ENCODE measurements at places on chromosomes 5 and 9.

DNA sequence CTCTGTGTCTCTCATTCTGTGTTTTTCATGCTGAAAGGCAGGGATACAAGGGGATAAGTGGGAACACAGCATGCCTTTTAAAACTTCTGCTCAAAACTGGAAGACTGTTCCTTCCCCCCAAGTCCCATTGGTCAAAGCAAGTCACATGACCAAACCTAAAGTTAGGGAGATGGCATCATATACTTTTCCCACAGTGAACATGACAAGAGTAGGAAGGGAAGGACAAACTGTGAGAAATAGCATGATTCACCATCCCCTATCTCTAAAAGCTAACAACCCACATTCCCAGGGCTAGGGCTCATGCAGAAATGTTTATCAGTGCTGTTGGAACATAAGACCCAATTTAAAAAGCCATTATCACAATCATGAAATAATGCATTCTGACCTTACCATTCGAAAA lies 24.2 kb upstream of the SHISAL2B start:
- DNase-seq: peak; percentile 43

DNA sequence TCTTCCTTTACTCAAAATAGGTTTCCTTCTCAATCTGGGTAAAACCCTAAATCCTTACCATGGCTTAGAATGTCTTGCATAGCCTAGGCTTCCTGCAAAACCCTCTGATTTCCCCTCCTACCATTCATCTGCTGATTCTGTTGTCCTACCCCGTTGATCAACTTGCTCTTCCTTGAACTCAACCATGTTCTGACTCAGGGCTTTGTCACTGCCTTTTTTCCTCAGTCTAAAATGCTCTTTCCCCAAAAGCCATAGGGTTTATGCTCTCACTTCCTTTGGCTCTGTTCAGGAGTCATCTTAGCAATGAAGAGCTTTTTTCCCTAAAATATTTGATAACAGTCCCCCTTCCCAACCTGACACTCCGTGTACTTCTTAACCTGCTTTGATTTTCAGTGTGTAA lies 79.4 kb upstream of the IZUMO3 start:
- DNase-seq: peak; percentile 19

GRCh38 chr5:171422902-171423663 lies 3.6 kb downstream of the FGF18 start:
- no peak for DNase-seq

DNA sequence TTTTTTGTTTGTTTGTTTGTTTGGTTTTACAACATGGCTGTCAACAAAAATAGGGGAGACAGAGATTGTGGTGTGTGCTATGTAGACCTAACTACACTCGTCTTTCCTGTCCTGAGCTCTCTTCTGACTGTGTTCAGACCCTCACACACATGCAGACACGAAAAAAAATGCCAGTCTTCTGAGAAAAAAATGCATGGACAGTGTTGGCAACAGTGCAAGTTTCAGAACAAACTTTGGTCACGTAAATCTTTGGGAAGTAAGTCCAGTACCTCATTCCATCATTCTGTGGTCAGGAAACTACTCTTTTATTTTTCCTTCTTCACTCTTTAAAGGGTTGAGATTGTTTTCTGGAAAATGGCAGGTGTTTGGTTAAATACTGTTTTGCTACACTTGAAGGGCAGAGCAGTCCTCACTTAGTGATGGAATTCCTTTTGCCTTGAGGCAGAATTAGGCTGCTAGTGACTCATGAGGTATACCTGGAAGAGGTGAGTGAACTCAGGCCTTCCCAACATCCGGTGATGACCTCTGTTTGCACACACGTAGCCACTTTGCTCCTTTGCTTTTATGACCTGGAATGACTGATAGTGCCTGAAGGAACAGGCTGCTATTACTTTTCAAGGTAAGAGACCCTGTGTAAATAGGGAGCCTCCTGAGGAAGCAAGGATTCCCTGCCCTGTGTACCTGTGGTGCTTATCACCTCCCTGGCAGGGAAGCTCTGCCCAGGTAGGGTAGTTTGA lies 81.6 kb upstream of the TNFAIP8 start:
- DNase-seq: peak; percentile 89

GRCh38 chr5:6261668-6262067 lies 116.7 kb downstream of the MED10 start:
- DNase-seq: no peak

- DNase-seq: no peak
These were observed 53.3 kb downstream of the PLCXD3 start for GRCh38 chr5:41457094-41457493.

GRCh38 chr5:145797336-145797735 lies 37.8 kb downstream of the PRELID2 start:
- peak; percentile 20 for DNase-seq

DNA sequence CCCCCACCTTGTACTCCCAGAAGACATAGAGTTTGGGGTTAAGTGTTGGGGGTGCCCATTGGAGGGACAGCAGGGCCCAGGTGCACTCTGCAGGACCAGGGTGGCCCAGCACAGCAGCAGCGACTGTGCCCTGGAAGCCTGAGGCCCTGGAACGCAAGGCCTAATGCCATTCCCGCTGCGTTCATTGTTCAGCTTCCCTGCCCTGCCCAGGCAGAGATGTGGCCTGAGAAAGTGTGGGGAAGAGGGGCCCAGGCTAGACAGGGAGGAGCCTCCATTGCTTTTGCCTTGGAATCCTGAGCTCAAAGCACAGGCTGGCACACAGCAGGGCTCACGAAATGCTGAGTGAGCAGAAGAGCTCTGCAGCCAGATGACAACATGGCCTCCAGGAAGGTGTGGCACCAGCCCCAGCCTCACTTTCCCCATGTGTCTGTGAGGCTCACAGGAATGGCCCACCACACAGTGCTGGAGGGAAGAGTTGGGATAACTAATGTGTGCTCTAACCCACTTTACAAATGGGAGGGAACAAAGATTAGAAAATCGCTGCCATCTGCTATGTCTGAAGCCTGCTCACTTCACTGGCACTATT lies 19.4 kb downstream of the S1PR3 start:
- DNase-seq: no peak

Data from mammary epithelial cell (primary cell).